ENCODE measurements at places on chromosomes 12 and 14. TPM values are rescaled to one million over a fixed set of nuclear protein-coding genes. Genes with fewer than 3 reads are reported as not detected.

CYP46A1 gene
- not detected for total RNA-seq

DNA sequence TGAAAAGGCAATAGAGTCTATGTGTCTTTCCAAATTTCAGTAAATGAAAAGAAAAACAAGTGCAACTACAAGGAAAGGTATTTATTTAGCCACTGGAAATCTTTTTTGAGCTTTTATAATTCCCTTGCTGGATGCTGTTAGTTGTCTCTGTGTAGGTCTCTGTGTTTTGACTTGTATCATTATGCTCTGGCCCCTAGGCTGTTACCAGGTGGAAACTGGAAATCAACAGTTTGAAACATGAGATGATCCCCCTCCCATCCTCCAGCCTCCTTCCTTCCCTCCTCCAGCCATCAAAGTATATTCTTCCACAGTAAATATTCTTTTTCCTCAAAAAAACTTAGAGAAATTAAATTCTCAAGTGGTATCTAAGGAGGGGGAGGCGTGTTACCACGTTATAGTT, 934 bp upstream of the DCN start:
- no peak for DNase-seq

- DNase-seq, result no peak
Observed at GRCh38 chr14:79395061-79395460, 816.2 kb downstream of the DIO2 start.

- DNase-seq, result no peak
Observed at GRCh38 chr14:35196571-35196970, 74.2 kb downstream of the PRORP start.

SMIM41 gene
- not detected for total RNA-seq

- no peak for DNase-seq
Observed at GRCh38 chr12:47874316-47874715, 30.5 kb downstream of the VDR start.

GRCh38 chr14:94138251-94138650, 8.8 kb upstream of the IFI27L2 start:
- no peak for DNase-seq

ARHGAP9 gene
- total RNA-seq, result 6.0 TPM

CLMN gene
- total RNA-seq, result 0.09 TPM

DNA sequence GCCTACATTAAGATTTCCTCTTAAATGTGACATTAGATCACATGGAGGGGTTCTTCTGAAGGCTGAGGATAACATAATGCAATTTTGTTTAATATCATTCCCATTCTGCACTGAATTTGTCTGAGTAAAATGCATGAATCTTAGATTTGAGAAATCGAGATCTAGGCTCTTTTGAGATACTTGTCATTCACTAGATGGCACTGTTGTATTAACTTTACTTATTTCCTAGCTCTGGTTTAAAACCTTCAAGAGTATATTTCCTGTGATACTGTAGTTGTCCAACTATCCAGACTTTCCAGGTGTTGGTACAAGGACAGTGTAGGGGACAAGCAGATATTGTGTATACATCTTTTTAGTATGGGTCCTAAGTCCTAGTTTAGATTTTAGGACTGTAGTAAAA, 91.7 kb upstream of the SEL1L start:
- DNase-seq, result no peak

- peak; percentile 80 for DNase-seq
Observed at GRCh38 chr12:127108360-127109215, 1158.4 kb upstream of the TMEM132C start.

KLRD1 gene
- total RNA-seq, result not detected

GRCh38 chr14:50719911-50720759, 52.0 kb upstream of the SAV1 start:
- no peak for DNase-seq

SSPN gene
- not detected for total RNA-seq

LRP6 gene
- total RNA-seq, result 15.5 TPM

- no peak for DNase-seq
Observed at GRCh38 chr14:91328313-91329050, 84.0 kb upstream of the GPR68 start.

ZCCHC8 gene
- 34.1 TPM for total RNA-seq

DAO gene
- not detected for total RNA-seq

DNA sequence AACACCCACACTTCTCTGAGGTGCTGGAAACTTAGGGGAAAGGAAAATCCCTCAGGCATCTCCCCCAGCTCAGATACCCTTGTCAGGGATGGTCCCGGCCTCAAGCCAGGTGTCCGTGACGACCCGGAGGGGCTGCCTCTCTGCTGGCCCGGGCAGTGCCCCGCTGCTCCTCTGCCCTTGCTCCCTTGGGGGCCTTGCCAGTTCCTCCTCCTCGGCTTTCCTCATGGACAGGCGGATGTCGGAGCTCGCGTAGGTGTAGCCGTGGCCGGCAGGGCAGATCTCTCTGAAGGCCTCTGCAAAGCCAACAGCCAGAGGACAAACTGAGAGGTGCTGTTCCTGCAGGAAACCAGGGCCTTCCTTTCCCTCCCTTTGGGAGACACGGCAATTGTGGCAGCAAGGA, 34.8 kb downstream of the ISCA2 start:
- DNase-seq, result no peak

- DNase-seq, result no peak
Observed at GRCh38 chr12:122929812-122930211, 33.9 kb upstream of the VPS37B start.

- DNase-seq, result no peak
Observed at GRCh38 chr14:87349921-87350320, 643.1 kb downstream of the GALC start.

DNA sequence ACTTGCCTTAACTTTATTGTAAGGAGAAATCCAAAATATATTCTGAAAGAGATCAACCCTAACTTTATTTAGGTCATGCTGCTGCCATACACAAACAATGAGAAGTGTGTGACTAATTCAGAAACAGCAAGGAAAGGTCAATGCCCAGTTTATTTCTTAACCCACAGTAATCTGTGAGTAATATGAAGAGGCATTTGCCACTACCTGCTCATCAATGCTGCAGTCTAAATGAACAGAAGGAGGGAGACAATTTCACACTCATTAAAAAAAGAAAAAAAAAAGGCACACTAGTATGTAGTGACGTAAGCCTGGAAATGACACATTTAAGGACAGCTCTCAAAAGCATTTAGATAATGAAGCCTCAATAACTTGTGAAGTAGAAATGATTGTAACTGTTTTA, 90.5 kb upstream of the FOXN3 start:
- no peak for DNase-seq

RASAL1 gene
- 0.16 TPM for total RNA-seq

DNA sequence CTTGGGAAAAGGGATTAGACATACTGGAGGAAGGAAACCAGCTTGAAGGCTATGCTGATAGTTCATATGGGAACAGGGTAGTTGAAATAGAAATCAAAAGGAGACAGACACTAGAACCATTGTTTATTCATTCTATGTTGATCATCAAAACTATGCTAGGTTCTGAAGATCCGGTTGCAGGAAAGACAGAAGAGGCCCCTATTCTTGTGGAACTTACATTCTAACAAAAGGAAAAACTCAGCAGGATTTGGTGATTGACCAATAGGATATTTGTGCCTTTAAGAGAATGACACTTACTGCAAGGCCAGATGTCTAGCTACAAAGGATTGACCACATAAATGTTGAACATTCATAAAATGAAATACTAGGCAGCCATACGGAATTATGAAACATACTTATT, 179.2 kb downstream of the AKAP6 start:
- no peak for DNase-seq

DNA sequence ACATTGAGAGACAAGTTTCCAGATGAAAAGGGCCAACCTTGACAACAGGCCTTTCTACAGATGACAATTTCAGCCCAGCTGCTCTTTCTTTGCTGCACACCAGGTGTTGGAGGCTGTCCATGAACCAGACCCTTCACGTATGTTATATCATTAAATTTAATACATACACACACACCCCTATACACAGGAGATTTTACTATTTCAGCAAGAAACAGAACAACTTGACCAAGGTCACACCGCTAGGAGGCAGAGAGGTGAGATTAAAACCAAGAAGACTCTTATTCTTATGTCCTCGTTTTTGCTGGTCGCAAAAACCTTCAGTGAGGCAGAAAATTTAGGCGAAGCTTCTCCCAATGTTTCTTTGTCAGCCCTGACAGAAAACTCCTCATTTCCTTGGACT, 1585.9 kb downstream of the AACS start:
- DNase-seq, result no peak

DNA sequence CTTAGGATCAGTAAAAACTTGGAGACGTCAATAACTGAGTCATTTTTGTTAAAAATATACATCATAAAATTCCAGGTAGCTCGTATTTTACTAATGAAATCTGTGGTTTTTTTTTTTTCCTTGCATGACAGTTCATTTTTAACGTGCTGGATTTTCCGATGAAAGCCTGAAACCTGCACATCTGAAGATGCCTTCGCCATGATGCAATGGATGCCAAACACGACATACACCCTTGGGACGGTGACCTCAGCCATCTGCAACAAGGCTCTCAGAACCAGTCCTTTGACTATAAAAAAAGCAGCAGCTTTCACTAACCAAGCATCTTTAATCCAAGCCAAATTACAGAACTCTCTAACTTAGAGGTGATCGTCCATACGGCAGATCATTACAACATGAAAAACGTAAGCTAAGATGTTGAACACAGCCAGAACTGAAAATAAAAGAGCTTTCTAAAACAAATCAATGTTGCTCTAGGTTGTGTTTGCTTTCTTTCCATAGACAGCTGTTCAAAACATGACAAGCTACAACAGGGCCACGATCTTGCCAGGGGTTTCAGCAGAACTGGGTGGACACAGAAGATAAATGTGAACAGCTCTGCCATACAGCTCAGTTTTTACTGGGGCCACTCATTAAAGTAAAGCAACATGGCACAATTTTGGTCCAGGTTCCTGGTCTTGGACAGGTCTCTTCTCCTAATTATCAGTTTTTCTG, 7.8 kb downstream of the NIN start:
- DNase-seq, result no peak

GRCh38 chr12:121166356-121166755, 33.7 kb downstream of the P2RX7 start:
- DNase-seq, result no peak

- no peak for DNase-seq
Observed at GRCh38 chr12:31835276-31835882, 106.6 kb upstream of the AMN1 start.

- no peak for DNase-seq
Observed at GRCh38 chr14:37047996-37048395, 124.4 kb downstream of the SLC25A21 start.

DNA sequence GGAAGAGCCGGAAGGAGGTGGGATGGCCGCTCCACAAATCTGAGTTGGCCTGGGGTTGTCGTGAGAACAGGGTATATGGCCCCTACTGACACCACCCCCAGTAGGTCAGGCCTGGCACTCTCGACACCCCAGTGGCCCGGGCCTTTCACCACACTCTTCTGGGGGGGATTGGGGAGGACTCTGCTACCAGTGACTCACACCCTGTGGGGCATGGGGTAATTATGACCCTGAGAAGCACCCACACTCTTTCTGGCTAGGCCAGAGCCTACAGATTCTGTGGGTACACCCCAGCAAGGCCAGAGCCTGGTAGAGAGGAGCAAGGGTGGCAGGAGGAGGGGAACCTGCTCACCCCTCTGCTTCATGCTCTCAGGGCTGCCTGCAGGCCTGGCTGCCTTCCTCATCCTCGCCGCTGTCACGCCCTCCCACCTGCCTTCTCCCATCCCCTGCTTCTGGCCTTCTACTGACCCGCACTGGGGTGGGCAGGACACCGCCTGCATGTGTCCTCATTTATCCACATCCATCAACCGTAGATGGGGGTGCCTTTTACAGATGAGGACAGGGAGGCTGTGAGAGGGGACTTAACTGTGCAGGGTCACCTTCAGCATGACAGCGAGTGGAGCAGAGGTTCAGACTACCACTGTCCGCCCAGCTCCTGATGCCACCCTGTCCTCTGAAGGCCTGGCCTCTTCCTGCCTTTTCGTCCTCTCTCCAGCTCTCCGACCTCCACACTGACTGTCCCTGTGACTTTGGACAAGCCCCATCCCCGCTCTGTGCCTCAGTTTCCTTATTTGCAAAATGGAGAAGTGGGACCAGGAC, 18.4 kb downstream of the ASB2 start:
- no peak for DNase-seq

GRCh38 chr12:78331181-78331580, 500.5 kb downstream of the NAV3 start:
- no peak for DNase-seq

DNA sequence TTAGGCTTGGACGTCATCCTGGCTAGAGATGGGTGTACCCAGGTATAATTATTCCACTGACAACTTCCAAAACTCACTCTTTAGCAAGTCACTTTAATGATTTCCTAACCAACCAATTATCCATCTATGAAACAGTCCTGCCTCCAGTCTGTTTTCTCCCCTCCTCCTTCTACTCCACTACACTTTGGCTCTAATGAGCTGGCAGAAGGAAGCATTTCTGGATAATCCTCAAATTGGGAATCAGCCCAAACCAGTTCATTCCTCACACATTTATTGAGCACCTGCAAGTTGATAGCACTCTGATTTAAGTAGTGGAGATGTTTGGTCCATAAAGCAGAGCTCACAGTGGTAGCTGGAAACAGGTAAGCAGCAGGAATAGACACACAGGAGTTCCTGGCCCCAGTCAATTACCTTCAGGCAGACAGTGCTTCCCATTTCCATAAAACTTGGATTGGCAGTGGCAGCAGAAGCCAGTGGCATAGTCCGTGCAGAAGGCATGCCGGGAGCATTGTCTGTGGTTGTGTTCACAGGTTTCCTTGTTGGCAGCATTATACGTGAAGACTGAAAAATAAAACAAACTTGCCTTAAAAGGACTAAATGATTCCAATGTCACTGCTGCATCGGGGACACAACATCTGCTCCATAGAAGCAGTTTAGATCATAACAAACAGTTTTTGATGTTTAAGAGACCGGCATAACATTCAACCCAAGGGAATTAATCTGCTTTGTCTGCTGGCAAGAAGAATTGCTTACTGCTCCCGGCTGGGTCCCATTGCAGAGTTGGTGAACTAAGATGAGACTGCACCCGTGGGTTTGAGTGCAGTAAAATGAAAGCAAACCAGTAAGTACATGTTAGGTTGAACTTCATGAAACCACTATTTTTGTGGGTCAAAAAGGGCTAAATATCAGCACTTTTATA, 26.2 kb downstream of the NID2 start:
- no peak for DNase-seq

DNA sequence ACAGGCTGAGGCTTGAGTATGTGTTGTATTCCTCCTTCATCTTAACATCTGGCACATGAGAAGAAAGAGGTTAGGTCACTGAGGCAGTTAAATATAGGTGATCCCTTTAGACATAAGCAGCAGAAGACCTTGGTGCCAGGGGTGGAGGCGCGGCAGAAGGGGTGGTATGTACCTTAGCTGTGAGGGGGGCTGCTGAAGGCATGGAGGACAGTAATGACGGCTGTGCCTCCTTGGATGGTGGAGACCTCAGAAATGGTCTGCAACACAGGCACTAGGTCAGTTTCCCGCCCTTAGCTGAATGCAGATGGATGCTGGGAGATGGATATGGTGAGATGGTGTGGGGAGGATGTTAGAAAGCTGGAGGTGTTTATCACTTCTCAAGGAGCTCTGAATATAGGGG, 1.5 kb upstream of the PNMA1 start:
- DNase-seq, result no peak
